Smooth muscle cell of the pulmonary artery (primary cell): ENCODE measurements at places on chromosomes 7 and 10. TPM values are rescaled to one million over a fixed set of nuclear protein-coding genes. Genes with fewer than 3 reads are reported as not detected.

Gene LLCFC1
- not detected in 2 replicates for total RNA-seq

Gene NKX1-2
- total RNA-seq: not detected in 2 replicates

Gene SPDYE9
- not detected in 2 replicates for total RNA-seq

Gene CYP26C1
- 0.07 and 0.10 TPM in 2 replicates for total RNA-seq
